ENCODE measurements at places on chromosomes 13 and 19. TPM values are rescaled to one million over a fixed set of nuclear protein-coding genes. Genes with fewer than 3 reads are reported as not detected.

DNA sequence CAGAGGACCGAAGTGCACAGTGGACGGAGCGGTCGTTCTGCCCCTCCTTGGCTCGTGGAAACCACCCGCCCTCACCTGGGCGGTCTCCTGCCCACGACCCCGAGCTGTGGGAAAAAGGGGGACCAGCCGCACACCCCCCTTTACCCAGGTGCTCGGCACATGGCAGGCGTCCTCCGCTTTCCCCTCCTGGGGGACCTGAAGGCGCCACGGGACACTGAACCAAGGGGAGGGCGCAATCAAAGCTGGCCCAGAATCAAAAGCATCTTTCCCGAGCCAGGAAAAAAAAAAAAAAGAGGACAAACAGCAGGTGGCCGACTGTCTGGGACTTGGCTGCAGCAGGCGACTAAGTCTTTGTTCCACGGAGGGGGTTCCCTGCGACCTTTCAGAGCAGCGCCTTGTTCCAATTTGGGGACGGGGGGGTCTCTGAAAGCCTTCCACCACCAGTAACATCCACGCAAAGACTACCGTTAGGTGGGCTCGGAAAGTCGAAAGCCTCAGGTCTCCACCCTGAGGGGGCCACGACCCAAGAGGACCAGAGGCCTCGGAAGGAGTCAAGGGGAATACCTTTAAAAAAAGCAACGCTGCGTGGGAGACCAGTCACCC, 1.1 kb downstream of the MBD3 start:
- DNase-seq: no peak
- H3K36me3 ChIP-seq: peaks cover 8% of the 10 kb centered on the region
- H3K27me3 ChIP-seq: peaks cover 5% of the 10 kb centered on the region
- peak overlapping the region; percentile 95 for H3K4me3 ChIP-seq

The TGFBR3L gene
- total RNA-seq: 11.5 TPM

DNA sequence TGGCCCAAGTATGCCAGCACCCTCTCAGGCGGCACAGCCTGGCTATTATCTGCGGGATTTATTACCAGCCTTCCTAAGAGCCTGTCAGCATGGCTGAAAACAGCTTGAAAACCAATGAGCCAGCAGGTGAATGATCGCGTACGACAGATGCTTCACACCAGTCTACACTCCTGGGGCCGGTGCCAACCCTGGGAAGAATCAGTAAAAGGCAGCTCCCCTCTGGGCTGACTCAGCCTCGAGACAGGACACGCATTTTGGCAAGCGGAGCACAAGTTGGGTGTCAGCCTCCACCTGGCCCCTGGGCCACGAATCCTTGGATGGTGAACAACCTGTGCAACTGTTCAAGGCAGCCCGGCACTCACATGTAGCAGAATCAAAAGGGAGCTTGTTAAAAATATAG, 15.6 kb downstream of the EMP3 start:
- H3K4me3 ChIP-seq: no peak overlapping the region
- no peak overlapping the region for H3K27ac ChIP-seq
- DNase-seq: no peak
- peaks cover 6% of the 10 kb centered on the region for H3K27me3 ChIP-seq

- H3K27ac ChIP-seq: no peak overlapping the region
- DNase-seq: no peak
- no peak overlapping the region for H3K4me3 ChIP-seq
- no peaks in the 10 kb centered on the region for H3K4me1 ChIP-seq
Observed at GRCh38 chr13:98641075-98641474, 64.2 kb upstream of the STK24 start.

The MEX3D gene
- 31.5 TPM for total RNA-seq

- no peaks in the 10 kb centered on the region for H3K36me3 ChIP-seq
- H3K4me1 ChIP-seq: no peaks in the 10 kb centered on the region
- H3K27ac ChIP-seq: no peak overlapping the region
- no peak overlapping the region for H3K4me3 ChIP-seq
Observed at GRCh38 chr13:111516712-111517640, 196.5 kb downstream of the TEX29 start.

The OR1M1 gene
- total RNA-seq: not detected

The MYH14 gene
- not detected for total RNA-seq

- H3K36me3 ChIP-seq: no peaks in the 10 kb centered on the region
- H3K27ac ChIP-seq: no peak within 1 kb of the TSS
- DNase-seq: peak; percentile 21
- H3K27me3 ChIP-seq: peaks cover 23% of the 10 kb centered on the region
- H3K4me3 ChIP-seq: no peak within 1 kb of the TSS
Observed at GRCh38 chr19:2702170-2703076, at the start of gene GNG7. GNG7 (minus strand) TSS chr19:2702694; CDS start chr19:2520688, 182,006 bp downstream.

The ANGPTL8 gene
- total RNA-seq: not detected

- H3K4me3 ChIP-seq: no peak overlapping the region
- H3K36me3 ChIP-seq: peaks cover 24% of the 10 kb centered on the region
- no peak for DNase-seq
- H3K27ac ChIP-seq: no peak overlapping the region
Observed at GRCh38 chr19:40257096-40257517, 28.0 kb downstream of the AKT2 start.

DNA sequence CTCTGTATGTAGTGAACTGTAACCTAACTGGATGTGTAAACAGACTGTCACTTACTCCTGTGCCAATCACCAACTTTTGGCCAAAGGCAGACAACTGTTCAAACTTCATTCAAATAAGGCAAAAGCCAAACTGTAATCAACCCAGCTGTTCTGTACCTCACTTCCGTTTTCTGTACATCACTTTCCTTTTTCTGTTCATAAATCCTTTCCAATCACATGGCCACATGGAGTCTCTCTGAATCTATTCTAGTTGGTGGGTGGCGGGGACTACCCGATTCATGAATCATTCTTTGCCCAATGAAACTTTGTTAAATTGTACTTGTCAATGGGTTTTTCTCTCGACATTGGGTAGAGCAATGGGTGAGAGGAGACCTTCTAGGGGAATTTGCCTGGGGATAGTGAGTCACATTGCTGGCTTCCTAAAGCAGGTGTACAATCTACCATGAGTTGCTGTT, 178.3 kb upstream of the RFC3 start:
- H3K36me3 ChIP-seq: no peaks in the 10 kb centered on the region
- H3K27ac ChIP-seq: peak overlapping the region; percentile 47
- peaks cover 89% of the 10 kb centered on the region for H3K4me1 ChIP-seq

DNA sequence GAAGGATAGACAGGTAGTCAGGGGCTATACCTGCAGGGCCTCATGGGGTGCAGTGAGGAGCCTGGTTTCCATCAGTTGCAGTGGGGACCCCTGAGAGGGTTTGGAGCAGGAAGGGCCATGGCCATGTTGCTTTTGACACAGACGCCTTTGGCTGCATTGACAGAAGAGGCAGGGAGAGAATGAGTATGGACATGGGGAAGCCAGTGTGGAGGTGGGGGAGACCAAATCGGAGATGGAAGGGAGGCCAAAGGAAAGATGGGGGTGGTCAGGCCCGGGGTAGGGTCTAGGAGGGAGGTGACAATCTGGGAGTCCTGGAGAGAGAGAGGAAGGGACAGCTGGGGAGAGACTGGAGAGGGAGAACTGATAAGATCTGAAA, 1.3 kb downstream of the HSD11B1L start:
- H3K27ac ChIP-seq: no peak overlapping the region
- H3K36me3 ChIP-seq: no peaks in the 10 kb centered on the region
- H3K4me3 ChIP-seq: peak overlapping the region; percentile 85
- peaks cover 14% of the 10 kb centered on the region for H3K27me3 ChIP-seq
- DNase-seq: no peak

DNA sequence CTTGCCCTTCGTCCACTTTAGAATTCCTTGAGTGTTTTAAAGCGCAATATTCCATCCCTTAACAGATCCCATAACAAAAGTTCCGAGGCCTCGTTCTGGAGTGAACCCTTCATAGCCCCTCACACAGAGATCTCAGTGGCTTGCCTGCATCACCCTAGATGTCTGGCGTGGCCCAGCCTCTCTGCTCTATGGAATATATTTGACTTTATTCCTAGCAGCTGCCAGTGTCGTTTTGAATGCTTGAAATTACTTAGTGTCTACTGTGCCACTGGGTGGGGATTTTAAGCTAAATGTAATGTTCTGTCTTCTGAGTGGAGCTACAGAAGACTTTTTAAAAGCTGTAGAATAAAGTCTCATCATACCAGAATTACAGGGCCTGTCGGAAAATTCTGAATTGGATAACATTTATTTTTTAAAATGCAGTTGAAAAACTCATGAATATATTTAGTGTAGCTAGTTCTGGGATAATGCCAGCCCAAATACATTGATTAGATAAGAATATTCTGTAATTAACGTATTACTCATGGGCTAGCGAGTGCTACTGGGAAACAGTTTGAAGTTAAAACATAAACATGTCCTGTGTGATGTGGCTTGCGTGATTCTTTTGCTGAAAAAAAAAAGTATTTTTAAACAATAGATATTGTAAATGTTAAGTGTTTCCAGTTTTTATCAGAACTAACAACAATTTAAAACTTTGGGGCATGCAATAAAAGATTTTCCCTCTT, 111.8 kb downstream of the ESD start:
- H3K27me3 ChIP-seq: peaks cover 2% of the 10 kb centered on the region
- peak overlapping the region; percentile 13 for H3K27ac ChIP-seq
- no peak for DNase-seq
- H3K4me3 ChIP-seq: no peak overlapping the region

DNA sequence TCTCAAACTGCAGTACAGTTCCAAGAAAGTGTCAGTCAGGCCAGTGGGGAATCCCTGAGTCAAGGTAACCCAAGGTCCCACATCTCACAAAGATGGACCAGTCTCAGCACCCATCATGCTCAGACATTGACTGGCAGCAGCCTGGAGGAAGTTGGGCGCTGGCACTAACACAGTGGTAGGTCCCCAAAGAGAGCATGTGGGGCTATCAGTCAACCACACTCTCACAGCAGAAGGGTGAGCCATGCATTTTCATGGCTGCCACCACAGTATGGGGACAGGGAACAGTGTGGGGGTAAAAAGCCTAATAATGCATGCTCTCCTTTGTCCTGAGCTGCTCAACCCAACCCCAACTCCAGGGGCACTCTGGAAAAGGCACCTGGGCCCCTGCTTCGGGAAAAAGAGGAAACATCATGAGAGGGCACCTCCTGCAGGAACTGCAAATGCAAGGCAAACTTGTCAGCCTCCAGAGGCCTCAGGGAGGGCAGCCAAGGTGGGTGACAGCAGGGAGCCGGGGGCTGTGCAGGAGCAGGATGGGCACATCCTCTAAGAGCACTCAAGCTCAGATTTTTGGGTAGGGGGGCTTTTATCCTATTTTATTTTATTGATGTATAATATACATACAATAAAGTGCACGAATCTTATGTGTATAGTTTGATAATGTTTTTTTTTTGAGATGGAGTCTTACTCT, 9.5 kb upstream of the PLEKHF1 start:
- no peaks in the 10 kb centered on the region for H3K36me3 ChIP-seq
- H3K27me3 ChIP-seq: peaks cover 18% of the 10 kb centered on the region
- no peak overlapping the region for H3K27ac ChIP-seq
- H3K4me3 ChIP-seq: no peak overlapping the region
- peaks cover 7% of the 10 kb centered on the region for H3K4me1 ChIP-seq

- peaks cover 12% of the 10 kb centered on the region for H3K27me3 ChIP-seq
- no peak for DNase-seq
- peaks cover 18% of the 10 kb centered on the region for H3K36me3 ChIP-seq
- no peak overlapping the region for H3K4me3 ChIP-seq
Observed at GRCh38 chr19:6287269-6287885, 7.6 kb upstream of the MLLT1 start.

- DNase-seq: no peak
- H3K27me3 ChIP-seq: no peaks in the 10 kb centered on the region
- peaks cover 36% of the 10 kb centered on the region for H3K4me1 ChIP-seq
- peak overlapping the region; percentile 97 for H3K4me3 ChIP-seq
- H3K36me3 ChIP-seq: peaks cover under 1% of the 10 kb centered on the region
Observed at GRCh38 chr19:1094655-1094977, 559 bp downstream of the POLR2E start.

Data from HFFc6 (cell line).